ENCODE measurements at places on chromosomes 11 and 22. TPM values are rescaled to one million over a fixed set of nuclear protein-coding genes. Genes with fewer than 3 reads are reported as not detected.

DNA sequence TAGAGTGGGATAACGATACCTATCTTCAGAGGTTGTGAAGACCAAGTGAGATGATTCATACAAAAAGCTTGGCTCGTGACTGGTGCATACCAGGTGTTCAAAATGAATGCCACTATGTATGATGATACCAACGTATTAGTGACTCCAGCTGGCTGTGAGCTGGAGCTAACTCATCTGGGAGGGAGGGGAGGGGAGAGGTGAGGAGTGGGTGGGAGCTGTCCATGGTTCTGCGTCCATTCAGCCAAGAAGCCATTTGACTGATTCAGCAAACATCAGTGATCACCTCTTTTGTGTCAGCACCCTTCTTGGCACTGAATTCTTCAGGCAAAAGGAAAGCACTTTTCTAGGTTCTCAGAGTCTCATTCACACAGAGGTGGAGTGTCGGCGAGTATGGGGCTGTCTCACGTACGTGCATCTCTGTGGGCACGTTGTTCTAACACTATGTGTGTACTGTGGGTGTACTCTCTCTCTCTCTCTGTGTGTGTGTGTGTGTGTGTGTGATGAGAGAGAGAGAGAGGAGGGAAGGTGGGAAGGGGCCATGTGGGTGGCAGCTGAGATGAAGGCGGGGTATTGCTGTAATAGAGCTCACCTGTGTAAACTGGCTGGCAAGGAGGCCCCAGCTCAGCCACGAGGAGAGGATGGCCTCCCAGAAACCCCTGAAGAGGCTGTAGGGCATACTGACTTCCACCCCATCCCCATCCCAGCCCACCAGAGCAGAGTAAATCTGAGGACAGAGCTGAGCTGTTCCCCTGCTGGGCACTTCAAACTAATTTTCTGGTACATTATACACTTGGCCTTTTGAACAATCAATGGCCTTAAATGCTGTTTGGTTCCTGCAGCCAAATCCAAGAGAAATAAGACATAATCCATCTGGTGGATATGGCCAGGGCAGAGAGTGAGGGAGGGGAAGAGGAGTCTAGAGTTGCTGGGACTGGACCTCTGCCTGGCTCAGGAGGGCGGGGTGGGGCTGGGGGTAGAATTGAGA is 96.1 kb upstream of the THY1 start:
- peak; percentile 68 for DNase-seq

DNA sequence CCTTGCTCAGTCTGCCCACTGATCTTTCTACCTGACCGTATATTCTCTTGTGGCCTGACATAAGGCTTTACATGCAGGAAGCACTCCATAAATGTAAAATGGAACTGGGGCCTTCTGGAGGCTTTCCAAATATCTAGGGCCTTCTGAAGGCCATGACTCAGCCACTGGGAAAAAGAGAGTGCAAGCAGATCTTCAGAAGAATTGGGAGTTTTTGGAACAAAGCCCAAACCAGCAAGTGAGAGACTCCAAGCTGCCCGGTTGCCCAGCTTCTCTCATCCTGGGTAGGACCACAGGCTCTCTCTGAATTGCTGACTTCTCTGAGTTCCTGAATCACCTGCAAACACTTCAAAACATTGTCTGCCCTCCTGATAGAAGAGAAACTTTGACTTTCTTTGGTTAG is 107.9 kb upstream of the BMAL1 start:
- DNase-seq = peak; percentile 35

DNA sequence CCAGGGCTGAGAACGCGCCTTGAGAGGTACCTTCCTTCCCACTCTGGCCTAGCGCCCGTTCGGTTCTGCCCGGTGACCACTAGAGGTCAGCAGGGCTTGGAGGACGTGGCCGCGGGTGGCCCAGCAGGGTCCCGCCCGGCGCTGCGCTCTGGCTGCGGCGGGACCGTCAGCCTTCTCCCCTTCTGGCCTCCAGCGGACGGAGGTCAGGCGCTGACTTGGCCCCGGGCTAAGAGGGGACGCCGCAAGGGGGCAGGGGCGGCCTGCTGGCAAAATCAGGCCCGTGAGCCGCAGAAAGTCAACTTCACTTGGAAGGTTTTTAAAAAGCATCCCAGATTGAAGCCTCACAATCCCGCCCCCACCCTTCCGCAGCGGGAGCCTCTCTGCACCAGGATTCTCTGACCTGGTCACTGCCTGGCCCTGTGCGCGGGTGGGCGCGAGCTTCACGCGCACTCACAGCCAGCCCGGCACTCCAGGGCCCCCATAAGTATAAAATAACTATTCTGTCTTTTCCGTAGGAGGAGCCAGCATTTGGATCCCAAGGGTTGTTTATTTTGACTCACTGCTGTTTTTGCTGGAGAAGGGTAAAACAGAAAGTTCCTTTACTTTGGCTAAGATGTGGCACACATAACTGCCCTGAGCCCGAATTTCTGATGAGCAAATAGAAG is 23.2 kb upstream of the ZBTB16 start:
- peak; percentile 82 for DNase-seq

DNA sequence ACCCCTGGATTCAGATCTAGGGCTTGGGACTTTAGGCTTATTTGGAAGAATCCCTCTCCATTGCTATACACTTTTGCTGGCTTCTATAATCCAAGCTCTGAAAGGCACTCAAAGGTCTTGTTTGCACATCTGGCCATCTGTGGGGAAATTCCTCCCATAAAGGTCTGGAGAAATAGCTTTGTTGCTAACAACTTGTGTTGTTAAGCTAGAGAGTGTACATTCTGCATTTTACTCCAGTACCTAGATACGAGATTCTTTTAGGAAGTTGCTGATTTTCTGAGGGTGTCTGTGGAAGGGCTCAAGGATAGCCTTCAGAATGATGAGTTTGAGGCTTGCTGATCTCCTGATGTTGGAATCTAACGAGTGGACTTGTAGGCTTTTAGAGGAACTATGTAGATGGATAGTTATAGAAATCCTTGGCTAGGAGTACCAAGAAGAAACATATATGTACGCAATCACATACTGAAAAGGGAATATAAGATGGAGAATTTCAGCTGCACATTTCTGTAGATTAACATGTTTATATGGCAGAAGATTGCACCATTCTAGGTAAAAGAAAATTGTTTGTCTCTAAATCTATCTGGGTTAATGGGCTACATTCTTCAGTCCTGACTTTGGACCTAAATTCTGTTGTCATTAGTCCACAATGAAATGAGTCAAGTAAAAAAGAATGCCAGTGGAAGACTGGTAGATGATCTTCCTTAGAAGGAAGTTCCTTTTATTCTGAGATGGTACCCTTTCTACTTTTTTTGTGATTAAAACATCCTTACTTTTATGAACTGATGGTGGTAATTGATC is 51.0 kb downstream of the UBASH3B start:
- DNase-seq = peak; percentile 92

GRCh38 chr11:102577182-102577581 is 46.6 kb upstream of the MMP7 start:
- DNase-seq = no peak

GRCh38 chr22:34687116-34687515 is 378.8 kb upstream of the ISX start:
- DNase-seq = peak; percentile 52

DNA sequence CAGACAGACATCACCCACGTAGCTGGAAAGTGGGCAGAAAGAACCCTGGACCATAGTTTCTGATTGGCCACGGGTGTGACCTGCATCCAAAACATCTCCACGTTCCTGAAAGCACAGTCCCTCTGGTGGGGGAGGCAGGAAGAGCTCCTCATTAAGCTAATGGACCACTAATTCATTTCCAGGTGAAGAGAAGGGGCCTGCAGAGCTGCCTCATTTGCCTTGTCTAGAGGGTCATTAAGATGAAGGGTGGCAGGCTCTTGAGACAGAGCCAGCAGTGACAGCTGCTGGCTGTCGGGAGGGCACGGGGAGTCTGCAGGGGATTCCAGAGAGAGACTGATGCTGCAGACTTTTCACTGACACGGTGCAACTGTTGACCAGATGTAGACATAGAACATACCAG is 149.6 kb upstream of the OPCML start:
- peak; percentile 12 for DNase-seq

DNA sequence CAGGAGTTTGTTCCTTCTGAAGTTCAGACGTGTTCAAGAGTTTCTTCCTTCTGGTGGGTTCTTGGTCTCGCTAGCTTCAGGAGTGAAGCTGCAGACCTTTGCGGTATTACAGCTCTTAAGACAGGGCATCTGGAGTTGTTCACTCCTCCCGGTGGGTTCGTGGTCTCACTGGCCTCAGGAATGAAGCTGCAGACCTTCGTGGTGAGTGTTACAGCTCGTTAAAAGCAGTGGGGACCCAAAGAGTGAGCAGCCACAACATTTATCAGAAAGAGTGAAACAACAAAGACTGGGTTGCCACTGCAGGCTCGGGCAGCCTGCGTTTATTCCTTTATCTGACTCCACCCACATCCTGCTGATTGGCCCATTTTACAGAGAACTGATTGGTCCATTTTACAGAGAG is 373.1 kb downstream of the ETS1 start:
- no peak for DNase-seq

GRCh38 chr11:128862406-128862805 is 4.7 kb downstream of the KCNJ1 start:
- DNase-seq = no peak

DNA sequence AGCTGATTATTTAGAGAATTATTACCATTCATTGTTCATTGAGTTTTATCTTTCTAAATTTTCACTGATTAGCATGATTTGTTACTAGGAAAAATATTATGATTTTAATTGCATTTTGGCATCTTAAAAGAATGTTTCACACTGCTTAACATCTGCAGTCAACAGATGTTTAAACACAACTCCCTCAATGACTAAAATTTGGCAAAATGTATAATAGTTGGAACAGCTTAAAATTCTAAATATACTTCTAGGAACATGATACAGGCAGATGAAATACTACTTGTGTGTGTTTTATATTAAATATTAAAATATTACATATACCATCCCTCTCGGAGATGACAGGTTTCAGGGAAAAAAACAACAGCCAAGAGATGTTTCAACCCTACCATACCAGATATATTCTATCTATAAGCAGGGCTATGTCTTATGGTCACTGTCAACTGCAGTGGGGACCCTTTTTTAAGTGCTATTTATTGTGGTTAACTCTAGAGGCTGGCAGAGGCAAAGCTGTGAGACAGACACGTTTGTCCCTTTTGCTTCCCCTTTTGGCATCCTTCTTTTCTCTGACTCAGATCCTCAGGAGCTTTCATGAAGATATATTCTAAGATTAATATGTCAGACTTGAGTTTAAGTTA is 81.9 kb downstream of the BDNF start:
- peak; percentile 85 for DNase-seq

DNA sequence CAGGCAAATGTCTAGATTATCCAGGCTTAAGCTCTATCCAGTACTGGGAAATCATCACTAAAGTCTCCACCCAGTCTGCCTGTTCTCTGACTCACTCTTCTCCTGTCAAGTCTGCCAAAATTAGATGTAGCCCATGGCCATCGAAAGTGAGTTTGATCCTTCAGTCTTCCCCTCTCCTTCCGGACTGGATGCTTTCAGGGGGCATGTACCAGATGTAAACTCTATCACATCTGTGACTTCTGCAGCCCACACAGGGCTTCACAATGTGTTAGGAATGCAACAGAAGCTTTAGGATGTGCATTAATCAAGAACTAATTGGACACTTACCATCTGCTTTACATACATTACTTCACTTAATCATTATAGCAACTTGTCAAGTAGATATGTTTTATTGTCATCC is 12.3 kb downstream of the ME3 start:
- DNase-seq = peak; percentile 39

GRCh38 chr11:67195971-67196456 is 70.3 kb upstream of the GRK2 start:
- DNase-seq = no peak

DNA sequence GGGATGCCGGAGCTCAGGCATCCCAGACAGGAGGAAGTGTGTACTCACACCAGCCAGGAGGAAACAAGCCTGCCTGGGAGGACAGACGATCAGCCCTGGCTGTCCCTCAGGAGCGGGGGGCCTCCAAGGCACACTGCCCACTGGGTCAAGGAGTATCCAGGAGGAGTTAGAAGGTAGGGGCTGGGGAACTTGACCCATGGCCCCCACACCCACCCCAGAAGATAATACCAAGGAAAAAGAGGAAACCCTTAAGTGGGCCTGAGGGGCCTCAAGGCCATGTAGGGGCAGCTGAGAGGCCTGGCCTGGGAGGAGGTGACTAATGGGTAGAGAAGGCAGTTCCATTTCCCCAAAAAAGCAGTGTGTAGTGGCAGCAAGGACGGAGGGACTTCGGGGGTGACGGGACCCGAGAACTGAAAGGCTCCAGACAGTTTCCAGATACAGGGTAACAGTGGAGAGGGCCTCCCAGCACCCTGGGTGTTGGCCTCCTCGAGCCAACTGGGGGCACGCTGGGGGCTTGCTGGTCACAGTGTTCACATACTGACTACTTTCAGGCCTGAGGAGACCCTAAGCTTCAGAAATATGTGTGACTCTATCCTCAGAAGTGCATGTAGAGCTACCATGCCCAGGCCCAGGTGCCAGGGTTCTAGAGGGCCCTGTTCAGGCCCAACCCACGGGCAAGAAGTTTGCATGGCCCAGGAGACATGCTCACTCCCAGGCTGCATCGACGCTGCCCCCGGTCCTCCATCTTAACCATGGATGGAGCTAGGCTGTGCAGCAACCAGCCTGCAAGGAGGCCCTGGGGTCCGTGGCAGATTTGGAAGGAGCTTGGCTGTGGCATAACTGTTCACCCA is 75.7 kb upstream of the PITPNB start:
- DNase-seq = no peak

DNA sequence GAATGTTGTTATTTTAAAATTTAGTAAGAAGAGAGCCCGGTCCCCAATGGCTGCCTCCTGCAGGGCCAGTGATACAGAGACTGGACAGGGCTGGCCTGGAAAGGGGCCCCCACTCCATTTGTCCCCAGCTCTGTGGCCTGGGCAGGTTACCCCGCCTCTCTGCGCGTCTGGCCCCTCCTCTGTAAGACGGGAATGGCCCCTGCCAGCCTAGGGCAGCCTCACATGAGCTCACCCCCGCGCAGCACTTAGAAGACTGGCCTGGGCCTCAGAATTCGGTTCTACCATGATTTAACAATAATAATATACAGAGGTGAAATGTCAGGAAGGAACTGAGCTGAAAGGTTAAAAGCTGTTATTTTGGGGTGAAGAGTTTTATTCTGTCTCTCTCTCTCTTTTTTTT is 1.3 kb downstream of the APOBEC3G start:
- no peak for DNase-seq

Gene CCS
- 40.3 TPM for polyA plus RNA-seq

Gene OR52J3
- not detected for polyA plus RNA-seq

Gene FOLH1
- 1.7 TPM for polyA plus RNA-seq

Gene NAV2
- 70.6 TPM for polyA plus RNA-seq

Gene BDNF
- 1.4 TPM for polyA plus RNA-seq

Gene VPS37C
- polyA plus RNA-seq = 18.2 TPM

Gene TALDO1
- polyA plus RNA-seq = 79.9 TPM

Gene DMC1
- 10.7 TPM for polyA plus RNA-seq

Gene CD151
- polyA plus RNA-seq = 140 TPM

Measured in muscle of leg (tissue), 16 donors.